Activated T-cell treated with anti-CD3 and anti-CD28 coated beads, Interleukin-2, amount 50 U/mL, for 4 hours (primary cell): ENCODE measurements at places on chromosomes 4 and X.

DNA sequence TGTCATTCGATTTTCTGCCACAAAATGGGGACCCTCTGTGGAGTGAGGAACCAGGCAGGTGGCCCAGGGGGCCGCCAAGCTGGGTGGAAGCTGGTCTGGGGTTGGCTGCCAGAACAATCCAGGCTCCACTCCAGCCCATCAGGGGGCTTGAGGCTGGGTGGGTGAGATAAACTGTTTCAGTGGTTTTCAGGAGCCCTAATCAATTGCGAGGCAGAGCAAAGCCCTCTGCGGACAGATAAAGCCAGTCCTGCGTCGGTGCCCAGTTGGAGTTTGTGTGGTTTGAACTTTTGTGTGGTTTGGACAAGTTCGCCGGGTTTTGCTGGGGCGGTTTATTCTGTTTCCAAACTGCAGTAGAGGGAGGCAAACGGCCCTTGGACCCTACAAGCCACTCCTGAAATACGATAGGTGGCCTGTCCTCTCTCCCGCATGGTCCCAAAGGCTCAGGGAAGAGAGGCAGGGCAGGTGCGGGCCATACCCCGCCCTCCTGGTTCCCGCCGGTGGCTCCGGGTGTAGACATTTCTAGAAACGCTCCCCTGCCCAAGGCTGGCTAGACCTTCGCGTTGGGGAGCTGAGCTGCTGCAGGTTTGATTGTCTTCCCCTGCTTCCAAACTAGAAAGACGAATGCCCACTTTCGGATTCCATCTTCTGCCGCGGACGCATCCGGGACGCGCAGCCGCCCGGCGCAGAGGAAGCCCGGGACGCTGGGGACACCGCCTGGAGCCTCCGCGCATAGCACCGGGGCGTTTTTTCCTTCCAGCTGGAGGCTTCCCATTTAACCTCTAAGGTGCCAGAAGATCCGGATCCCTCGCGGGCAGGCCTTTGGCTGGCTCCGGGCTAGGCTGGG, 169.0 kb upstream of the BCOR start:
- peak; percentile 48 for DNase-seq

DNA sequence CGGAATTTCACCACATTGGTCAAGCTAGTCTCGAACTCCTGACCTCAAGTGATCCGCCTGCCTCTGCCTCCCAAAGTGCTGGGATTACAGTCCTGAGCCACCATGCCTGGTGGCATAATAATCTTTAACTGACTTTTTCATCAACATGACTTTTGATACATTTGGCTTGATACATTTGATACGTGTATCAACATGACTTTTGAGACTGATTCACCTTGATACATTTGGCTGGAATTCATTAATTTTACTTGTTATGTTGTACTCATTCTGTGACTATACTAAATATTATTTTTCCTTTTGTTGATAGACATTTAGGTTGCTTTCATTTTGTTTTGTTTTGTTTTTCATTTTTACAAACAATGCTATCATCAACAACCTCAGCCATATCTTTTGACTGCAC, 6.3 kb downstream of the TMEM154 start:
- DNase-seq = no peak

DNA sequence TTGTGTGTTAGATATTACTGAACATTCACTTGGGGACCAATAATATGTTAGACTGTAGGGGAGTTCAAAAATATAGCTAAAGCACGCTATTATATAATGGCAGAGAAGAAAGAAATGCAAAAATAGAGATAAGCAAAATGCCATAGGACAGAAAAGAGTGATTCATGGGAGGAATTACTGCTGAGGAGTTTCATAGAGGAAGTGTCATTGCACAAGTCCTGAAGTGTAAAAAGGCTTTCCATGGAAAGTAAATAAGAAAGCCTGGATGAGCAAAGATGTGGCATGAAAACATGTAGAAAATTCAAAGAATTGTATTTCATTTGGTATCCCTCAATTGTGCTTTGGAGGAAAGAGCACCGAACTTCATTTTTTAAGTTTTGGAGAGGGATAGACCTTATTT, 14.5 kb downstream of the HMGB2 start:
- no peak for DNase-seq

- DNase-seq = no peak
These were observed 54.1 kb downstream of the SYTL5 start for GRCh38 chrX:38060331-38060878.

- DNase-seq = no peak
These were observed 8.0 kb downstream of the SHOX start for GRCh38 chrX:638482-639131.

GRCh38 chr4:74967324-74967723, 34.4 kb downstream of the PARM1 start:
- DNase-seq = no peak

DNA sequence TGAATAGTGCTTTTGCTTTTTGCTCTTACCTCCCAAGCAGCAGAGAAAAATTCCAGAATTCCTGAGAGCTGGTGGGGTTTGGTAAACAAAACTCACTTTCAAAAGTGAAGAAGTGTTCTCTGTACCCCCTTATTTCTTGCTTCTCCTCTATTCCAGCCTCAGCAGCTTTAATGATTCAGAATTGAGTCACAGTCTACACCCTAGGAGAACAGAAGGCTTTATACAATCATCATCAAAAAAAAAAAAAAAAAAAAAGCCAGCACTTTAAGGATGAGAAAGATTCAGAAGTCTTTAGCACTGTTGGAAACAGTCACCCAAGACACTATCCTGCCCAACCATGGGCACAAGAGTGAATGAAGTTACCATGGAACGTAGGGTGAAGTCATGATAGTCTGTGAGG, 1583.1 kb upstream of the PCDH10 start:
- no peak for DNase-seq

- peak; percentile 47 for DNase-seq
These were observed 809 bp downstream of the MND1 start for GRCh38 chr4:153345012-153345981.

DNA sequence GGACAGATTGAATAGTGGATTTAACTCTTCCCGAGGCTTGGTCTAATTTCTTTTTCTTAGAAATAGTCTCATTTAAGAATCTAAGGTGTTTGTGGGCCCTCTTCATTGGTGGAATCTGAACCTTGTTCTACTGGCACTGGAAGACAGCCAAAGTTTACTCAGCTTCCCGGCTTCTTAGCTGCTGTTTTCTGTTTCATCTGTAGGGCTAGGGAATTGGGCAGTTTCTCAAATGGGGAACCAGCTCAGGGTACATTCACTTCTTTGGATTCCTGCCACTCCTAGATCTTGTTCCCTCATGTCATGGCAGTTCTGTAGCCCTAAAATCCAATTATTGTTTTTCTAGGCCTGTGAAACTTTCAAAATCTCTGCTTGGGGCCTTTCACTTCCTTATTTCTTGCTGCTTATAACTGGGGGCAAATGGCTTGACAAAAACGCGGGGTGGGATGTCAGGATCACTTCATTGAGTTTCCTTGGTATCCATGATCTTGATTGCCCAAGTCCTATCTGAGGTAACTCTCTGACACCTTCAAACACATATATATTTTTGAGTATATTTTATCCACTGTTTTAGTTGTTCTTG, 985.0 kb downstream of the C4orf33 start:
- DNase-seq = no peak

GRCh38 chr4:26830701-26831100, 29.9 kb upstream of the STIM2 start:
- no peak for DNase-seq

DNA sequence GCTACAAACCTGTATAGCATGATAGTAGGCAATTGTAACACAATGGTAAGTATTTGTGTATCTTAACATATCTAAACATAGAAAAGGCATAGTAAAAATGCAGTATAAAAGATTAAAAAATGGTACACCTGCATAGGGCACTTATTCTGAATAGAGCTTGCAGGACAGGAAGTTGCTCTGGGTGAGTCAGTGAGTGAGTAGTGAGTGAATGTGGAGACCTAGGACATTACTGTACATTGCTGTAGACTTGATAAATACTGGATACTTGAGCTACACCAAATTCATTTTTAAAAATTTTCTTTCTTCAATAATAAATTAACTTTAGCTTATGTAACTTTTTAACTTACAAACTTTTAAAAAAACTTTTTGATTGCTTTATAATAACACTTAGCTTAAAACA, 68.2 kb upstream of the MAML3 start:
- DNase-seq = no peak

- DNase-seq = no peak
These were observed 46.3 kb upstream of the LONRF3 start for GRCh38 chrX:118928151-118928550.

DNA sequence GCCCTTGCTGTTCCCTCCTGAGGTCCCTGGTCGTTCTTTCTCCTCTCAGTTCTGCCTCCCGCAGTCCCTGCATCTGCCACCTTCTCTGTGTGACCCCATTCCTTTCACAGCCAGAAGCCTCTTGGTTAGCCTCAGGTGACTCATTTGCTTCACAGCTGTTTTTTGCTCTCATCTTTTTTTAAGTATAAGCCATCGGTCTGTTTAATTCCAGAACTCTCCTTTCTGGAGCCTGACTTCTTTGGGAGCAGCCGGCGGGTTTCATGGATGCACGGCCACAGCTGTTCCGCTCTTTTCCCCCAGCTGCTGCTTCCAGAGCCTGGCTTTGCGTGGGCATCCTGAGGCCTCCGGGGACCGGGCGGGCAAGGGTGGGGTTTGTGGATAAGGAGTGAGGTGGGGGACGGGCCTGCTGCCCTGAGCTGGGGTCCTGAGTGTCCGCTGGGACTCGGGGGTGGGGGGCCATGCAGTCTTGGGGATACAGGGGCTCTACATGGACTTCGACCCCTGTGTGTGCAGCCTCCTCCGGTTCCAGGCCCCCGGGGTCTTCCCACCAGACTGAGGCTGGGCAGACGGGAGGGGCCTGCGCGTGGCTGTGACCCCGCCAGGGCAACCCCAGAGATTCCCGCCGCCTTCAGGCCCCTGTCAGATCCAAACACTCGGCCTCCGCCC, 46.7 kb downstream of the PCGF3 start:
- DNase-seq = no peak

DNA sequence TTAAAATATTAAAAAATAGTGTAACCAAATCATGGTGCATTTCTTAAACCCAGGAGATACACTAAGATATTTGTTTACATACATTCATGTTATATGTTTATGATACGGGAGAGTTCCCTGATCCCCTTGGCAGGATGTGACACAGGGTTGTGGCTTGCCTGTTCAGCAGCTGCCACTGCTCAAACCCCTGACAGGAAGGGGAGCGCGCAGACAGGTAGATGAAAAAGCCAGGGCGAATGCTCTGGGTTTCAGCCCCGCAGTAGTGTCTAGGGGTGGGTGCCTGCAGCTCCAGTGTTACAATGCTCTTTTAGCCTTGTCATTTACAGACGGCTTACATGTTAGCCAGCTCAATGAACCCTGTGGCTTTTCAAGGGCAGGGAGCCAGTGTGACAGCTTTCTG, 1343.8 kb upstream of the IGFBP7 start:
- DNase-seq = no peak

- no peak for DNase-seq
These were observed 7.4 kb downstream of the AFF1 start for GRCh38 chr4:86942185-86942666.

DNA sequence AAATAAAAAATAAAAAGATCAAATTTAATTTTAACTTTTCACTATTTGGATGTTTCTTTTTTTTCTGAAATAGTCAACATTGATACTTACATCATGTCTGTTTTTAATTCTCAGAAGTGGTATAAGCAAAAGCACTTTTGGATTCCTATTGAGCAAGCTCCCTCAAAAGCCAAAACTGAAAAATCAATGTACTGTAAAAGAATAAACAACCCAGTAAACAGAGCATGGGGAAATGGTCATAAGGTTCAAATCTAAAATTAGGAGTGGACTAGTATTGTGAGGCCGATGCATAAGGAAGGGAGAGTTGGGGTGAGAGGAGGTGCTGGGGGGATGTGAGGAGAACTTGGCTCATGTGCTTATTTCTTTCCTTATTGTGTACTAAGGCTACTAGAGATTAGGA, 37.9 kb downstream of the NUDT6 start:
- DNase-seq = no peak

- no peak for DNase-seq
These were observed 244.2 kb upstream of the MAB21L2 start for GRCh38 chr4:150337734-150338133.

- DNase-seq = no peak
These were observed 53.1 kb upstream of the SPRY1 start for GRCh38 chr4:123343400-123344041.

GRCh38 chr4:53697016-53697685, 105.9 kb upstream of the LNX1 start:
- DNase-seq = no peak

GRCh38 chr4:85725721-85726170, 250.8 kb downstream of the ARHGAP24 start:
- no peak for DNase-seq

DNA sequence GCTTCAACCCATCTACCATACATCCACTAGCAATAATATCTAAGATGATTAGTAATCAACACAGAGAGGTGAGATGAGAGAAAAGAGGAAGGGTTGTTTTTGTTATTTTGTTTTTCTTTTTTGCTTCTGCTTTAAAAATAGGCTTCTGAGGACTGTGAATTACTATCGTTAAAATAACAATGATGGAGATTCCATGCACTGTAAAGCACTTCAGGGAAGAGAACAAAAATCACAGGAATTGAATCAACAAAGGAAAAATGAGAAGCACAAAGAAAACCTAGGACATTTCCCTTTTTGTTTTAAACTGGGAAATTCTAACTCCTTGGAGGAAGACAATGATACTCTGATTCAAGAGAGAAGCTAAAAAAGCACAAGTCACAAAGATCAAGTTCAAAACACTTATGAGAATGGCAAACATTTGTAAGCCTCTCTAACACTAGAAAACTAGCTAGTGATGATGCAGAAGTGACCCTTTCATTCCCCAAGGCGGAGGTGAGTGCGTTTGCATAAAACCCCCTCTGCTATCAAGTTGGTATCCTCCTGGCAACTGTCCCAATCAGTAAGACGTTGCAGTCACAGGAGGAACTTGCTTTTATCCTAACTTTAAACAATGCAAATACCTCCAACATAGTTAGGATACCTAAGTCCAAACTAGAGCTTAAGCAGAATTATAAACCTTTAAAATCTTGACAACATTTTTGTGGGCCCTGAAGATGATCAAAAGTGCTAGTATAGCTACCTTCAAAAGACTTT, 308.5 kb downstream of the CAMK2D start:
- no peak for DNase-seq

DNA sequence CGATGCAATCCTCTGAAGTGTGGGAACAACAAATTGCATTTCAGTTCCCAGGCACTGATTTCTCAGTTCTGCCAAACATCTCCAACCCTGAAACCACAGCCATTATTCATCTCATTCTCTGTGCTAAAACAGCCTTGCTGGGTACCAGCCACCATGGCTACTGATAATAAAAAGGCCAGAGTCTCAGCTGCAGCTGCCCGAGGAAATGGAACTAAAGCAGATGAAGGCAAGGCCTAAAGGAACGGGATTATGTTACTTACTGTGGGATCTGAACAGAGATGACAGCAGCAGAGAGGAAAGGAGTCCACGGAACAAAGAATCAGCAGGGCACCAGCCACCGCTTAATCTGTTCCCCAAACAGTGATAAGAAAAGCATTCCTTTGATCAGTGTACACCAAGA, 155.7 kb downstream of the PAPSS1 start:
- DNase-seq = no peak

- no peak for DNase-seq
These were observed 62.7 kb upstream of the ARHGAP36 start for GRCh38 chrX:130995439-130995838.

GRCh38 chrX:110163488-110163887, 154.4 kb downstream of the AMMECR1 start:
- no peak for DNase-seq
